Subcutaneous adipose tissue (tissue), 4 donors: ENCODE measurements at places on chromosomes 2 and 18. TPM values are rescaled to one million over a fixed set of nuclear protein-coding genes. Genes with fewer than 3 reads are reported as not detected.

CHAC2 gene
- total RNA-seq, result 4.3 TPM

CDKL4 gene
- total RNA-seq, result not detected

CROCC2 gene
- total RNA-seq, result not detected

RBKS gene
- total RNA-seq, result 2.2 TPM

ADGRF3 gene
- total RNA-seq, result not detected

R3HDM1 gene
- 14.4 TPM for total RNA-seq

FMNL2 gene
- 78.9 TPM for total RNA-seq

DHRS9 gene
- total RNA-seq, result 19.2 TPM

RAB27B gene
- 0.19 TPM for total RNA-seq

PARD3B gene
- total RNA-seq, result 39.5 TPM

PCARE gene
- total RNA-seq, result 0.66 TPM

RMC1 gene
- 62.1 TPM for total RNA-seq

SH3BP4 gene
- 28.4 TPM for total RNA-seq

CTNNA2 gene
- total RNA-seq, result not detected

RIOK3 gene
- 111 TPM for total RNA-seq

NYAP2 gene
- not detected for total RNA-seq

OR6B2 gene
- total RNA-seq, result not detected

FSHR gene
- total RNA-seq, result not detected

FEV gene
- not detected for total RNA-seq

SRD5A2 gene
- not detected for total RNA-seq

ITPRIPL1 gene
- 0.98 TPM for total RNA-seq

STON1 gene
- 36.2 TPM for total RNA-seq

ASXL3 gene
- total RNA-seq, result 0.44 TPM

SERPINB3 gene
- total RNA-seq, result not detected

MAB21L4 gene
- total RNA-seq, result not detected

FOXD4L1 gene
- not detected for total RNA-seq

KLHL30 gene
- total RNA-seq, result 0.68 TPM

STARD6 gene
- not detected for total RNA-seq

RNF152 gene
- 11.7 TPM for total RNA-seq

MBP gene
- total RNA-seq, result 58.8 TPM

ITM2C gene
- 20.2 TPM for total RNA-seq

GEN1 gene
- total RNA-seq, result 4.5 TPM

HRH4 gene
- not detected for total RNA-seq

C2orf76 gene
- 32.4 TPM for total RNA-seq

ZNF804A gene
- 1.2 TPM for total RNA-seq

GALNT5 gene
- 0.17 TPM for total RNA-seq

CBLN2 gene
- total RNA-seq, result not detected
